Kidney capillary endothelial cell (primary cell): ENCODE measurements at places on chromosomes 7 and 10.

- DNase-seq: no peak
Measured at GRCh38 chr7:47233996-47234395, 347.9 kb downstream of the TNS3 start.

GRCh38 chr7:151726652-151727578 lies 150.0 kb downstream of the PRKAG2 start:
- DNase-seq: no peak

DNA sequence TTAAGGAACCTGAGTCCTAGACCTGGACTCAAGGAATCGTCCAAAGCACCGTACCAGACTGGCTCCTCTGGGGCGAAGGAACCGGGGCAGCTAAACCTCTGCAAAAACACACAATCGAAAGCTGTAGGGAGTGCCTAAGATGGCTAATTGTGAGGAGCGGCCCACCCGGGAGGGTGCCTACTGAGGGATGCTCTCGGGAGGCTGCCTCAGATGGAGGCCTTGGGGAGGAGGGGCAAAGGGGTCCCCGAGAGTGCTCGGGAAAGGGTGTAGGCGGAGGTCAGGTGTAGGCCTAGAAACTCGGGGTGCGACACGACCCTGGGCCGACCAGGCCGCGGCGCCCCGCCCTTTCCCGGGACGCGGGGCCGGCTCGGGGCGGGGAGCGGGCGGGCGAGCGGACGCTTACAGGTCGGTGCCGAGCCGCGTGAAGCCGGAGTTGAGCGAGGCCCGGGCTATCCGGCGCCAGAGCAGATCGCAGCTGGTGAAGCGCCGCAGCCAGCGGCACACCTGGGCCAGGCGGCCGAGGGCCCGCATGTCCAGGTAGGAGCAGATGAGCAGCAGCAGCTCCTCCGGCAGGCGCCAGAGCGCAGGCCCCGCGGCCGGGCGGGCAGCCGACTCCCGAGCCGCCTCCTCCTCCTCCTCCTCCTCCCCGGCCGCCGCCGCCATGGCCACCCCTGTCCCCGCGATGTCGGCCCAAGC lies 844 bp downstream of the FBXW4 start:
- peak; percentile 42 for DNase-seq

GRCh38 chr10:26235761-26236160 lies 19.2 kb downstream of the GAD2 start:
- DNase-seq: no peak

DNA sequence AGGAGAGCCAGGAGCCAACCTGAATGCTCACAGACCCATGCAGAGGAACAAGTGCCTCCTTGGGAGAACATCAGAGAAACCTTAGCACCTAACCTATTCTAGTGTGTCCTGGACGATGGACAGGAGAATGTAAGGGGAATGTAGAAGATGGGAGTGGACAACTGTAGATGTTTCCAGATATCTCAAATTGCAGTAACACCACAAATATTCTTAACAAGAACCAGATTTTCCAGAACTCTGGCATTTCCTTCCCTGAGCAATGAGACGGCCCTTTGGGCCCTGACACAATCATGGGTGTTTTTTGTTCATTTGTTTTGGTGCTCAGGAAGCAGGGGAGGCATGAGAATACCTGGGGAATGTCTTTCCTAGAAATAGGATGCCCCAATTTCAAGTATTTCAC lies 196.1 kb upstream of the PRSS1 start:
- no peak for DNase-seq

DNA sequence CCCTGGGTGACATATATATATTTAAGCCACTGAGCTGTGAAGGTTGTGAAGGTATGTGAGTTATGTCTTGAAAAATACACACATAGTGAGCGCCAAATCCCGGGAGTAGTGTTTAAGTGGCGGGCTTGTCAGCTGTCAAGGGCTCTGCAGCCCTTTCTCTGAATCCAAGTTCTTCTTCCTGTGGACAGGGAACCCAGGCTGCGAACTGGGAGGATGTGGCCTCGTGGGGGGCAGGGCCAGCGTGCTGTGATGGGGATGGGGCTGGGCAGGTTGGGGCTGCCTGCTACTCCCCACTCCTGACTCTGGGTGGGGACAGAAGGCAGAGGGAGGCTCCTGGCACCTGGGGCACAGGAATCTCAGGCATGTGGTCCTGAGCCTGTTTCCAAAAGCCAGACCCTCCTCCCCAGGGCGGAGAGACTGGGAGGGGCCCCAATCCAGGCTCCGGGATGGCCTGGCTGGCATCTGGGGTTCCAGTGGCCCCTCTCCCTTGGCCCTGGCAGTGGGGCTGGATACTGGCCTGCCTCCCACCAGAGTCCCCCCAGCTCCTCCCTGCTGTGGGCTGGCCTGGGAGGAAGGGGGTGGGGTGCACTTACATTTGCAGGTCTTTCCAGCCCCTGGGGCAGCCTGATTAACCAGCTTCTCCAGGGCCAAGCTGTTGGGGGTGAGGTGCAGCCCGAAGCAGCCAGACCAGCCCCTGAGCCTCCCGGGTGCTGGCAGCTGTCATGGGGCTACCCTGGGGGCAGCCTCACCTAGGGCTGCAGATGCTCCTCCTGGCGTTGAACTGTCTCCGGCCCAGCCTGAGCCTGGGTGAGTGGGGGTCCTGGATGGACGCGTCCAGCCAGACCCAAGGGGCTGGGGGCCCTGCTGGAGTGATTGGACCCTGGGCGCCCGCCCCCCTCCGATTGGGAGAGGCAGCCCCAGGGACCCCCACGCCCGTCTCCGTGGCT lies at the start of gene UPK3B:
UPK3B (plus strand) TSS at position 622 of the 947 bp plus-strand sequence; CDS start at position 723, 101 bp downstream.
- DNase-seq: no peak

GRCh38 chr7:19119870-19120486 lies 2.5 kb upstream of the TWIST1 start:
- no peak for DNase-seq

DNA sequence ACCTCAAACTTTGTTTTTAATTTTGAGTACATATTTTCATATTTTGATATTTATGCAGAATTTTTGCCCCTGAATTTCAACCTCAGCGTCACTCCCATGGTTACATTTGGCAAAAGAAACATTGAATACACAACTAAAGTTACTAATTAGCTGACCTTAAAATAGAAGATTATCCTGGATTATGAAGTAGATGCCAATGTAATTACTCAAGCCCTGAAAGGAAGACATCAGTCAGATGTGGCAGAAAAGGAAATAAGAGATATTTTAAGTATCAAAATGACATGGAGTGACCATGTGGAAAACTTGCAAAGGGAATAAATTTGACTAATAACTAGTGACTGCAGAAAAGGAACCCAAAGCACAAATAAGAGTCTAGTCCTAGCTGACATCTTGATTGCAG lies 701.3 kb upstream of the KCND2 start:
- DNase-seq: peak; percentile 20

GRCh38 chr10:22436526-22436892 lies 91.2 kb downstream of the SPAG6 start:
- no peak for DNase-seq

- DNase-seq: no peak
Measured at GRCh38 chr10:106537866-106538265, 626.6 kb downstream of the SORCS1 start.

DNA sequence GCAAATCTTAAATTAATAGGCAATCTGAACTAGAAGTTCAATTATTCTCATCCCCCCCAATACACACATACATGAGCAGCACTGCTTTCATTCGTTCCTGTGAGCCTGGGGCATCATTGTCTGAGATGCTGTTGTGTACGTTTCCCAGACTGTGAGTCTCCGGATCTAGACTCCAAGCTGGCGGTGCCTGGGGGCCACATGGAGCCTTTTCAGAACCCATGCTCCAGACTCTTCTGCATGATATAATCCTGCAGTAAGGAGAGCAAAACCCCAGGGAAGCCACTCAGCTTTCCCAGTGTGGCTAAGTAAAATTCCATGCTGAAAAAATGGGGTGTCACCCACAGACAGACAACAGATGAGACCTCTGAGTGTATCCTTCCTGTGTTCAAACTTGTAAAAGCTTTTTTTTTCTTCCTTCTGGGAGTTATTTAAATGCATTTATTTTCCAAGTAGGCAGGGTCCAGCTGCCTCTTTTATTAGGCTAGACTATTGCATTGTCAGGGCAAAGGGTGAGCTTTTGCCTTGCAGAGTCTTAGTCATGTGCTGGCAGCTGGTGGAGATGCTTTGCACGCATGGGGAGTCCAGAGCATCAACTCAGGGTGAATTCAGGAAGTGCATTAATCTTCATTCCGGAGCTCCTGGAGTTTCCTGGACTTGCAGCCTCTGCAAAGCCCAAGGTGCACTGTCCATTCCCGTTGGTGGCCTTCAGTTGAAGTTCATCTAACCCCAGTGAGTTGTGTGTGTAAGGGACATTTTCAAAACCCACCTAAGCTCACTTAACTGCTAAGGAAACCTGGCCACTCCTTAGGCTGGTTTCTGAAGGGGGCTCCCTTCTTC lies 185.7 kb upstream of the ADO start:
- peak; percentile 57 for DNase-seq

- peak; percentile 12 for DNase-seq
Measured at GRCh38 chr7:138257459-138258196, 181.4 kb downstream of the AKR1D1 start.

- no peak for DNase-seq
Measured at GRCh38 chr7:157493776-157494175, 157.0 kb downstream of the DNAJB6 start.

DNA sequence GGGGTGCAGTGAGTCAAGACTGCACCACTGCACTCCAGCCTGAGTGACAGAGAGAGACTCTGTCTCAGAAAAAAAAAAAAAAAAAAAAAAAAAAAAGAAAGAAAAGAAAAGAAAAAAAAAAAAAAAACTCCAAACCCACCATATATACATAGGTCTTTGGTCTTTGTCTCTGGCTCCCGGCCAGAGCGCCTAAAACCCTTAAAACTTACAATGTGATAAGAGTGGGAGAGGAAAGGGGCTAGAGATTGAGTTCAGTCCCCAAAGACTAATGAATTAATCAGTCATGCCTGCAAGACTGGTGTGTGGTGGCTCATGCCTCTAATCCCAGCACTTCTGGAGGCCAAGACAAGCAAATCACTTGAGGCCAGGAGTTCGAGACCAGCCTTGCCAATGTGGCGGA lies 6.8 kb upstream of the NFE2L3 start:
- no peak for DNase-seq

GRCh38 chr10:1488970-1489548 lies 248.3 kb downstream of the ADARB2 start:
- no peak for DNase-seq

GRCh38 chr10:76643511-76643911 lies 994.1 kb downstream of the KCNMA1 start:
- no peak for DNase-seq

DNA sequence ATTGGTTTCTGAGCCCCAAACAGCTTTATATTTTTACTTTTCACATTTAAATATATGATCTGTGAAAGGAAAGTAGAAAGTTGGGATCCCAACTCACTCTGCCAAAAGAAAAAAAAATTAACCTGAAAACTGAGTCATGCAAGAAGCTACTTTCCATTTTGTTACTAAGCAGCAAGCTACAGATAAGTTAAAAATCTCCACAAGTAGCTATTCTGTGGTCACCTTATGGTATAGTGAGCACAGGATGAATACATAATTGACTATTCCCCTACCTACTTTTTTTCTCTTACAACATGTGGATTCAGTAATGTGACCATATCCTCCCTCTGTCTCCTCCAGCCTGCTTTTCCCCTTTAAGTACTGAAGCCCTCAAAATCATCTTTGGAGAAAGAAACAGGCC lies 30.3 kb upstream of the CREB3L2 start:
- DNase-seq: no peak

- no peak for DNase-seq
Measured at GRCh38 chr10:65845916-65846315, 1079.9 kb upstream of the LRRTM3 start.

DNA sequence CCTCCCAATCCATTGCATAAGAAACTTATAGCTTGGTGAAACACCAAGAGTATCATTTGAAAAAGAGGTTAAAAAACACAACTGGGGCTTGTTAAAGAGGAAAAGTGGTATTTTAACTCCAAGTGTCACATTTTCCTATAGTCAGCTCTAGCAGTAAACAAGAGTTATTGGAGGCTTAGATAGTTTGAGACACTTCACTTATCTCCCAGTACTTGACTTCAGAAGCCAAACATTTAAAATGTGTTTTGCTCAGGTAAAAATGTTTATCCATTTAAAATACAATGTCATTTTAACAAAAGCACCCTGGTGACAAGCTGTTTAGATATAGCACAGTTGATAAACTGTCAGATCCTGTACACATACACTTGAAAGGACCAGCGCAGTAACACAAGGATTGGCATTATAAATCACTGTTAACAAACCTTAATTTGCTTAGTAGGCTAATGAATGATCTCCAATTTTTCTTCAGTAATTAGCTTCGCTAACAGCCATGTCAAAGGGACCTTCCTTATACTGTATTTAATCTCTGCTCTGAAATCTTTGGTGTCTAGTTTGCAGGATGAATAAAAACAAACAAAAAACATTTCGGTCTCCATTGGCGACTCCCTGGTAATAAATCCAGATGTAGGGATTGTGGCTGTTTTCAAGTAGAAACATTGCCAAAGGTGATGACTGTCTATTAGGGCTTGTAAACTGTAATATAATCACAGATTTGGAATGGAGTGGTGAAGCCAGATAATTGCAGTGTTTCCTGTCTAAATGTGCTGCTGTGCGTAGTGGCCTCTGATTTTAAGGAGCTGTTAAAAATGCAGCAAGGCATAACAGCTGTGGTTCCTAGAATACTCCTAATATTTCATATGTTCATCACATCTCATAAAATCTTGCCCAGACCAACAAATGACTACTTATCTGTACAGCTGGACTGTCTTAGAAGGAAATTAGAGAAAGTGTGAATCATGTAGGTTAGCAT lies 545.1 kb downstream of the AUTS2 start:
- DNase-seq: no peak

DNA sequence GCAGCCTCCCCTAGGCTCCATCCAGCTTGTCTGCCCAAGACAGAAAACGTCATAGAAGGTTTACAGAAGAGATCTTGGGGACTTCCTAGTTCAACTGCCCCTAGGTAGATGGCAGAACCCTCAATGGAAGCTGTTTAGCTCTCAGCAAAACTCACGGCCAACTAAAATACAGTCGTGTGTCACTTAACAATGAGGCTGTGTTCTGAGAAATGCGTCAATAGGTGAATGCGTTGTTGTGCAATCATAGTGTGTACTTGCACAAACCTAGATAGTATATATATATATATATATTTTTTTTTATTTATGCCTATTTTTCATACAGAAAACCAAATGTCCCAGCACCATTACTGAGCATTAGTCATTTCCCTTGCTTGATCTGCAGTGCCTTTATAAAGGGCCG lies 100.4 kb upstream of the SH2B2 start:
- no peak for DNase-seq
